ENCODE measurements at places on chromosomes 1 and 21.

GRCh38 chr21:28325618-28326017 lies 667.1 kb downstream of the LTN1 start:
- DNase-seq = no peak

DNA sequence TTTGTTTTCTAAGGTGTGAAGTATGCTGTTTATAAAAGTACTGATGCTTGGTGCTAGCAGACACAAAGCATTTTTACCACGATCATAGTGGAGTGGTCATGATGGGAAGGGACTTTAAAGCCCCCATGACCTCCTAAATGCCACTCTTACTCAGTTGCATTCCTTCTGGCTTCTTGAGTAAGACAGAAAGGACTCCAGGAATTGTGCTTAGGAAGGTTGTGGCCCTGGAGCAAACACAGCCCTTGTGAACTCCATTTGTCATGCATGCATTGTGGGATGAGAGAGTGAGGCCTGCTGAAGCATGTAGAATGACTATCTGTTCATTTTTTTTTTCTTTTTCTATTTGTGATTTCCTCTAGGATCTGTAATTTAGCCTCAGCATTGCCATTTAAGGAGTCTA lies 34.2 kb downstream of the AK5 start:
- DNase-seq = no peak

- no peak for DNase-seq
These were observed 627.2 kb upstream of the PKN2 start for GRCh38 chr1:88056881-88057280.

DNA sequence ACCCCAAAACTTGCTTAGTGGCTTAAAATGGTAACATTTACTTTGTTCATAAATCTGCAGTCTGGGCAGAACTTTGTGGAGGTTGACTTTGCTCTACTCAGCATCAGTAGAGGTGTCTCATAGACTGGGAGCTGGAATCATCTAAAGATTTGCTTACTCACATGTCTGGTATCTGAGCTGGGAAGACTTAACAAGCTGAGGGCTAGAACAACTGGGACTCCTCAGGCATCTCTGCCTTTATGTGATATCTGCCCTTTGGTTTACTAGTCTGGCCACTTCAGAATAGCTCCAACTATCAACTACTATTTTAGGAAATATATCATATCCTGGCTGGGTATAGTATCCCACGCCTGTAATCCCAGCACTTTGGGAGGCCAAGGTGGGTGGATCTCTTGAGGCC lies 82.5 kb downstream of the C4BPA start:
- no peak for DNase-seq

DNA sequence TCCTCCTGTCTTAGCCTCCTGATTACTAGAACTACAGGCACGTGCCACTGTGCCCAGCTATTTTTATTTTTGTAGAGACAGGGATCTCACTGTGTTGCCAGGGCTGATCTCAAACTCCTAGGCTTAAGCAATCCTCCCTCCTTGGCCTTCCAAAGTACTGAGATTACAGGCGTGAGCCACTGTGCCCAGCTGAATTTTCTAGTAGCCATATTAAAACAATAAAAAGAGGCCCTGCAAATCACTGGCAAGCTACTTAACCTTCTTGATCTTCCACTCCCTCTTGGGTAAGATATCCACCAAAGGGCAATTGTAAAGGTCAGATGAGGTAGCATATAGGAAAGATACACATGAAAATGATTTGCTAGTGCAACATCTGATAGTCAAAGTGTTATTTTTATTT lies 65.6 kb upstream of the SRSF10 start:
- no peak for DNase-seq

GRCh38 chr1:180947901-180948640 lies 35.4 kb downstream of the KIAA1614 start:
- no peak for DNase-seq

DNA sequence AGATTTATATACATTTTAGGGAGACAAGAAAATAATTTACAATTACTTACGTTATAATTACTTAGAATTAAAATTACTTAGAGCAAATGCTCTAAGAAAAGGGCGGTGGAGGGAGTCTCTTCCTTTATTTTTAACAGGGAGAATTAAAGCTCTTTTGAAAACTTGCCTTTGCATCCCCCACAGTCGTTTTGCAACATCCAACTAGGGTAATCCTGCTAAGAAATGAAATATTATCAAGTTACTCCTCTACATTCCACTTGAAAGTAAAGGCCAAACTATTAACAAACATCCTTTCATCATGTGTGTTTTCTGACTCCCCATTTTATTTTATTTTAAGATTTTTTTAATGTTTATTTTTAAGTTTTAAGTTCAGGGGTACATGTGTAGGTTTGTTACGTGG lies 1358.5 kb downstream of the NCAM2 start:
- no peak for DNase-seq

GRCh38 chr21:41766883-41767605 lies at the start of gene RIPK4:
RIPK4 (minus strand) TSS chr21:41767052; CDS start chr21:41767041, 11 bp downstream.
- DNase-seq = no peak

Measured in glomerular endothelial cell (primary cell).